SK-MEL-5 (cell line): ENCODE measurements at places on chromosomes 1 and 21. TPM values are rescaled to one million over a fixed set of nuclear protein-coding genes. Genes with fewer than 3 reads are reported as not detected.

DNA sequence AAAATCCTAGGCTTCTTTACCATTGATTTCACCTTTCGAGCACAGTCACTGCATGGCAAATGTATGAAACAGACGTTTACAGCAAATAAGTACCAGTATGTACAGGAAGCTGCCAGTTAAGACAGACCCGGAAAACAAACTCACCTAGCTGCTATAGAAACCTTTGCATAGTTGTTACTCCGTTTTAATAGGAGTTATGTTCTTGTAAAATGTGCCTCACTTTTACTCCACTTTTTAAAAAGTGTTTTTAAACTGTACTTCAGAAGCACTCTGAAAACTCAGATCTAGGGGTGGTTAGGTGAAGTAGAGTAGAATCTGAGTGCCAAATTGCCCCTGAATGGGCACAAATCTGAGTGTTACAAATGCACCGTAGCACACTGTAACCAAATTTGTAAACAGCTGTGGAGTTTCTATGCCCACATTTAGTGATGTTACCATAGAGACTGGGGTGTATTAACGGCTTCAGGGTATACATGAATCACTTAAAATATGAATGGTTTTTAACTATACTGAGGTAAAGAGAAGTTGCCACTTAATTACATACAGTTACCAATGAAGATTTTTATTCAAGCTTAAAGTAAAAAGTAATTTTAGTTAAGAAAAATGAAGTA, 30.7 kb downstream of the CNIH4 start:
- no peak for DNase-seq

GRCh38 chr1:110616587-110616986, 10.4 kb upstream of the KCNA2 start:
- DNase-seq: no peak

DNA sequence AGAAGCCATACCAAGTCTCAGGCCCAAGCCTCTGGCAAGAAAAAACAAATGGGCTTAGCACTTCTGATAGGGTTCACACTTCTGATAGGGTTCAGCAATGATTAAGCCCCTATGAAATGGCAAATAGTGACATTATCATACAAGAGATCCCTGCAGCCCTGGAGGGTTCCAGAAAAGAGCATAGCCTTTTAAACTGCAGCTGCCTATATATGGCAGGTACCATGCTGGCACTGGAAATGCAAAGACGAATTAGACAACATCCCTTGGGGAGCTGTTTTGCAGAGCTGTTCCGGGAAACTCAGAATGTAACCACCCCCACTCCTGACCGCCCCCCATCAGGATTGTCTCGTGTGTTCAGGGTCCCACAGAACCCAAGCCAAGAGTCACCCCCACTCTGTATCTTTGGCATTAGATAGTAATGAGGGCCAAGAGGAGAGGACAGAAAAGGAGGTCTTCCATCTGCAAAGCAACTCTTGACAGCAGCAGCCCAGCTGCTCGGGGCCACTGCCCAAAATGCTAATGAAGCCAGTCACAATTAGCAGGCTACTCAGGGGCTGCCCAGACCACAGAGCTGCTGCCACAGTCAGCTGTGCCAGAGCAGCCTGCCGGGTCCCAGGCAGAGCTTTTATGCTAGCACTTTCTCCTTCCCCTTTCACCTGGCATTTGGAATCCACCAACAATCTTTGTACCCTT, 50.9 kb downstream of the ITPKB start:
- DNase-seq: no peak

GRCh38 chr1:159855709-159856108, 6.7 kb downstream of the VSIG8 start:
- DNase-seq: no peak

DNA sequence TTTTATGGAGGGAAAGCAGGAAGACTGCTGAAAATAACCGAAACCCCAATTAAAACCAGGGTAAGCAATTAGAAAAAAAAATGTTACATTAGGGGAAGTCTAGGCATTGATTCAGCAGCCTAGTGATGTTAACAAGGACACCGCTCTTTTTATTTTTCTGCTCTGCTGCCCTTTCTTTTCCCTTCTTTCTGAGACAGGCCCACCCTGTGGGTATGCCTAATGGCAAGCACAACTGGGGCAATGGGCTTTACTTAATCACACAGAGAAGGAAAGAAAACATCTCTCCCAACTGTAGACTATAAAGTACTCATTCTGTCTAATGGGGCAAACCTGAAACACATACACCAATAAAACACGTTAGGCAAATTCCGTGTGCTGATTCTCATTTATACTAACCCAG, 69.6 kb downstream of the GBP6 start:
- no peak for DNase-seq

GRCh38 chr1:54397090-54397591, 9.1 kb downstream of the SSBP3 start:
- no peak for DNase-seq

The GPR3 gene
- 1.7 and 2.1 TPM in 2 replicates for total RNA-seq

The GPX7 gene
- total RNA-seq: not detected in 2 replicates

The OR2W3 gene
- total RNA-seq: not detected in 2 replicates

The KCND3 gene
- 0.11 and 0.13 TPM in 2 replicates for total RNA-seq
